Kidney (tissue), 22 donors: ENCODE measurements at places on chromosomes 4 and X. TPM values are rescaled to one million over a fixed set of nuclear protein-coding genes. Genes with fewer than 3 reads are reported as not detected.

Gene GDPD2
- total RNA-seq: 7.0 TPM

DNA sequence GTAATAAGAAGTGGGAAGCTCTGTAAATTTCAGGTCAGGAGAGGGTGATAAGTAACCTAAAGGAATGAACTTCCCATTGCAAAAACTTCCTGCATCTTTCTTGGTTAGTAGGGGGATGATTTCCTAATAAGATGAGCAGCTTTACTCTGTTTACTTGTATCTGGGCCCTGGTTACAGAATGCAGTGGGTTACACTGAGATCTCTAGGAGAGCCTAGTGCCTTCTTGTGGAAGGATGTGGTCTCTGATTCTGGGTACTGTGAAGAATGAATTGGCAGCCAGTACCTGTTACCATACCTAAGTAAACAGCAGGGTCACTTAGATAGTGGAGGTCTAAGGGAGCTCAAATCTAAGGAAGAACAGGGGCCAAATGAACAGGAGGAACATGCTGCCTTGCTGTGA is 320.6 kb downstream of the ARHGAP10 start:
- H3K4me3 ChIP-seq: no peak overlapping the region
- no peak for DNase-seq
- H3K27me3 ChIP-seq: no peaks in the 10 kb centered on the region

- no peaks in the 10 kb centered on the region for H3K27me3 ChIP-seq
- H3K36me3 ChIP-seq: no peaks in the 10 kb centered on the region
- no peak overlapping the region for H3K27ac ChIP-seq
These were observed 69.1 kb upstream of the UCP1 start for GRCh38 chr4:140637836-140638235.

GRCh38 chrX:16033331-16033730 is 90.0 kb upstream of the GRPR start:
- H3K36me3 ChIP-seq: no peaks in the 10 kb centered on the region
- no peak overlapping the region for H3K4me3 ChIP-seq

DNA sequence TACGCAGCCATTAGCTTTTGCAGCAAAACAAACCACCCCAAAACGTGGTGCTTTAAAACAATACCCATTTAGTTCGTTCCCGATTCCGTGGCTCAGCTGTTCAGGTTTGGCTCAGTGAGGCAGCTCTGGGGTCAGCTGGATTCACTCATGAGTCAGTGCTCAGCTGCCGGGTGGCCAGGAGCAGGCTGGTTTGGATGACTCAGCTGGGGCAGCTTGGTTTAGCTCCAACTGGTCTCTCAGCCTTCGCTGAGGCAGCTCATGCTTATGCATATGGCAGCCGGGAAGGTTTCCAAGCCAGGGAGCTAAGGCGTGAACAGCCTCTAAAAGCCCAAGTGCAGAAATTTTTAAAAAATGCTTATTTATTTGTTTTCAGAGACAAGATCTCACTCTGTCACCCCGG is 13.3 kb upstream of the CD99 start:
- H3K27me3 ChIP-seq: no peaks in the 10 kb centered on the region
- H3K4me1 ChIP-seq: peaks cover 6% of the 10 kb centered on the region
- no peak for DNase-seq
- H3K36me3 ChIP-seq: no peaks in the 10 kb centered on the region
- H3K27ac ChIP-seq: no peak overlapping the region
- H3K4me3 ChIP-seq: no peak overlapping the region

GRCh38 chrX:125203737-125204578 is 115.7 kb upstream of the TEX13C start:
- peak; percentile 77 for DNase-seq
- H3K27me3 ChIP-seq: peaks cover 9% of the 10 kb centered on the region
- no peaks in the 10 kb centered on the region for H3K4me1 ChIP-seq

DNA sequence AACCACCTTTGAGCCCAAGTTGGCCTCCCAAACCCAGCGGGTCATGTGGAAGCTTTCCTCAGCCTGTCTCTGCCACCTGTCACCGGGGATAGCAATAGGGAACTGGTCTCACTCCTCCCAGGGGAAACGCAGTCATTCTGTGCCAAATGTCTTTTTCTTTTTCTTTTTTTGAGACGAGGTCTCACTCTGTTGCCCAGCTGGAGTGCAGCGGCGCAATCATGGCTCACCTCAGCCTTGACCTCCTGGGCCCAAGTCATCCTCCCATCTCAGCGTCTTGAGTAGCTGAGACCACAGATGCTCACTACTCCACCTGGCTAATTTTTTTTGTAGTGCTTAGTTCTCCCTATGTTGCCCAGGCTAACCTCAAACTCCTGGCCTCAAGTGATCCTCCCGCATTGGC is 40.3 kb downstream of the MED28 start:
- H3K36me3 ChIP-seq: no peaks in the 10 kb centered on the region
- no peak overlapping the region for H3K27ac ChIP-seq
- no peak overlapping the region for H3K4me3 ChIP-seq
- no peak for DNase-seq
- no peaks in the 10 kb centered on the region for H3K4me1 ChIP-seq
- H3K27me3 ChIP-seq: no peaks in the 10 kb centered on the region

- H3K27me3 ChIP-seq: no peaks in the 10 kb centered on the region
- H3K4me1 ChIP-seq: no peaks in the 10 kb centered on the region
- no peaks in the 10 kb centered on the region for H3K36me3 ChIP-seq
These were observed 9.2 kb downstream of the LAGE3 start for GRCh38 chrX:154469880-154470279.

- H3K27me3 ChIP-seq: no peaks in the 10 kb centered on the region
- H3K36me3 ChIP-seq: no peaks in the 10 kb centered on the region
- no peak overlapping the region for H3K4me3 ChIP-seq
- no peak overlapping the region for H3K27ac ChIP-seq
These were observed 189.8 kb upstream of the PPP1R2C start for GRCh38 chrX:42967681-42968300.

- H3K27me3 ChIP-seq: no peaks in the 10 kb centered on the region
- H3K4me1 ChIP-seq: peaks cover 47% of the 10 kb centered on the region
These were observed 30.0 kb downstream of the METAP1 start for GRCh38 chr4:99025506-99025905.
